Stimulated activated CD4-positive, alpha-beta T cell treated with anti-CD3 and anti-CD28 coated beads, Interleukin-12 subunit alpha, Interleukin-12 subunit beta, amount 100 ng/mL, for 24 hours (primary cell): ENCODE measurements at places on chromosomes 1 and 21.

DNA sequence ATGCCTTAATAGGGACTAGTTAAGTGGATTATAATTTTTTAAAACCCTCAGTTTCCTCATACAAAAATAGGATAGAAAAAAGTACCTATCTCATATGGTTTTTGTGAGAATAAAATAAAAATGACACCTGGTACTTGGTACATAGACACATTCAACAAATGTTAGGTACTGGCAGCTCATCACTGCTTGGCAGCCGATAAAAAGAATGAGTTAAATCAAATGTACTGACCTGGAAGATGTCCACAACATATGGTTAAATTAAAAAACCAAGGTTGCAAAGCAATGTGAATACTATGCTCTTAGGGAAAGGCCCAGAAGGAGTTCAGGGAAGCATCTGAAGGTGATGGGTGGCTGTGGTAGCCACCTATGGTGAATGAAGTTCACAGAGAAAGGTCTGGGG lies 64.9 kb upstream of the SMYD2 start:
- no peak for DNase-seq

DNA sequence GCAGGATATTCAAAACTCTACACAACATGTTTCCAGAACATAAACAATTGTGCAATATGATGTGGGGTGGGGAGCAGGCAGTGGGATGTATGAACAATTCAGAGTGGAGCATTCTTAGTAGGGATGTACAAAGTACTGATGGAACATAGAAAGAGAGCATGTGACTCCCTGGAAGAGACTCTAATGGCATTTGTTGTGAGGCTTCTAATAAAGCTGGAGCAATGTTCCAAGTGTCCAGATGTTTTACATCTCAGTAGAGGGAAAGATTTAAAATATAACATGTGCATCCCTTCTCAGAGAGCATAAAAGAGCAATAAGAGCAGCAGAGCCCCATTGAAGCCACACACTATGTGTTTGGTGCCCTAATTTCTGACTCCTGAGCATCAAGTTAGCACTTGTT lies 116.5 kb downstream of the BRINP2 start:
- no peak for DNase-seq

DNA sequence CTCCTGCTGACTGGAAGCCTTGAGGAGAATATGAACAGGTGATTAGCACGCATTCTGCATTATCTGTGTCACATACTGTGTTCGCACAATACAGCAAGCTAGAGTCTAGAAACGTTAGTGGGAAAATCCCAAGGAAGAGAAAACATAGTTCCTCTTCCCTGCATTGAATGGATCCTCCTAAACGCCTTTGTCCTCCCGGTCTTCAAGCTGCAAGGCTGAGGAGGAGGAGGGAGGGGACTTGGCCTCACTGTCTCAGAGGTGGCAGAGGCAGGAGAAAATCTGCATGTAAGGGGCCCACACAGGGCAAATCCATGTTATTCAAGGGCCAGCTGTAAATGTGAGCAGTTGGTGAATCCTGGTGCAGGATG lies 34.4 kb downstream of the WNT9A start:
- no peak for DNase-seq

GRCh38 chr1:35112668-35113067 lies 33.5 kb downstream of the ZMYM1 start:
- no peak for DNase-seq

DNA sequence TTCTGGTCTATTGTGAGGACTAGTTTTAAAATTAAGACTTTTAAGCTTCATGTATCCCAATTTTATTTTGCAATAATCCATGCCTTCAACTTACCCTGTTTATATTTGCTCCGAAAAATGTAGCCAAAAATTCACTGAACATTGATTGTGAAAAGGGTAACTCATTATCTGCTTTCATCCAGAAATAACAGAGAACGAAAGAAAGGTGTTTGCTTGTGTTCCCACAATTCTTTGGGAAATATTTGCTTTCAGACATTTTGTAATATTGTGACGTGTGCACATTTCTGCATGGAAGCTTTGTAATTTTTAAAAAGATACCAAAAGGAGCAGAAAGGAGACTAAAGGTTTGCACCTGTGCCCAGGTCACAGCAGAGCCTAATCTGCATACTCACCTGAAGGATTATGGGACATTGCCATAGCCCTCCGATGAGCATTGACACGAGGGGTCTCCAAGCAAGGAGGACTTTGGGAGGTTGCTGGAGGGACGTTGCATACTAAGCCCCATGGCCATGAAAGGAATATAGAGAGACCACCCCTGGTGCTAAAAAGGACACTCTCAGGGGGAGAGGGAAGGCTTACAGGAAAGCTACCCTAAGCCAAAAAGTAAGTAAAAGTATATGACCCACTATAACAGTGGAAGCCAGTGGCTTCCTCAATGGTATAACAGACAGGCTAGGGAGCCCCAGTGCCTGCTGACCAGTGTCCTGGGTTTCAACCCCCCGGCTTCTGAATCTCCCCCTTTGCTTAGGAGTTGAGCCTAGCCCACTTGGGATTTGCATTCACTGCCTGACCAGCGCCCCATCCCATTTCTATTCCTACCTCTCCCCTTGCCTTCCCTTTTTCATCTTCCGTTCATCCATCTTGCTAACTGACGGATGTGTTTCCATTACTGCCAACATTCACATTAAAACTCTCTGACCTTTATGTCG lies 148.6 kb upstream of the ZC3H12A start:
- DNase-seq: no peak

DNA sequence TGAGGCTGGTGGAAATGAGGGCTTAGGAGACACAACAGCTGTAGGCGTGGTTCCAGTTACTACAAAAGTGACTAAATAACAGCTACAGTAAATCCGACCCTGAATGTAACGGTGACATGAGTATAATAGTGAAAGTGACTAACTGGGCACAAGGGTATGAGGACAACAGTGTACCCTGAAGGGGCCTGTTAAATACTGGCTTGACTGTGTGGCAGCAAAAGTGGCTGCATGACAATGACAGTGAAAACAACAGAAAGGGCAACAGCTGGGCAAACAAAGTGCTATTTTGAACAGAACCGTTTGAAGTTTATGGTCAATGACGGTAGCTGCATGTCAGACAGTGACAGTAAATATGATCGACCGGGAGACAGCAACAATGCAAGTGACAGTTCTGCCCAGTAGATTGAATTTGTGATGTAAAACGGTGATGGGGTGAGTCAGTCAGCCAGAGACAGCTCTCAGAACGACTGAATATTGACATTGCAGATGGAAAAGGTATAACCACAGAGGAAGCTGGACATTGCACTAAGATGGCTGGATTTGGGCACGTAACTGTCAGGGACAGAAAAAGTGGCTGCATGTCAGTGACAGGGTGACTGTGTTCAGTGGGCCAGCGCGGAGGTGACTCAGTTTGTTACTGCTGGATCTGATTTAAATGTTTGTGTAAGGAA lies 1.2 kb upstream of the ZBTB40 start:
- no peak for DNase-seq

DNA sequence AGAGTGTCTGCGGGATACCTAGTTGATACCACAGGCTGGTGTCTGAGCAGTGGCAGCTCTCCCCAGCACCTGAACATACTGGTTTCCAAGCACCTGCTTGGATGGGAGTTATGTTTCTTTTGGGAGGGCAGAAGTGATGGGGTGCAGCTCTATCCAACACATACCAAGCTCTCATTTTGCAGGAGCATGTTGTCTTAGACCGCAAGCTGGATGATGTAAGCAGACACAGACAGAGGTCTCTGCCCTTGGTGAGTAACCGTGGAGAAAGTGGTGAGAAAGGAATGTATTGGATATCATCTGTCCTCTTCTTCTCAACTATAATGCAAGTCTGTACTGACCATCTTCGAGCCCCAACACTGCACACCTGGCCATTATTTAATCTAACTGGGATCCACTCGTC lies 37.4 kb downstream of the ZNF496 start:
- DNase-seq: no peak

DNA sequence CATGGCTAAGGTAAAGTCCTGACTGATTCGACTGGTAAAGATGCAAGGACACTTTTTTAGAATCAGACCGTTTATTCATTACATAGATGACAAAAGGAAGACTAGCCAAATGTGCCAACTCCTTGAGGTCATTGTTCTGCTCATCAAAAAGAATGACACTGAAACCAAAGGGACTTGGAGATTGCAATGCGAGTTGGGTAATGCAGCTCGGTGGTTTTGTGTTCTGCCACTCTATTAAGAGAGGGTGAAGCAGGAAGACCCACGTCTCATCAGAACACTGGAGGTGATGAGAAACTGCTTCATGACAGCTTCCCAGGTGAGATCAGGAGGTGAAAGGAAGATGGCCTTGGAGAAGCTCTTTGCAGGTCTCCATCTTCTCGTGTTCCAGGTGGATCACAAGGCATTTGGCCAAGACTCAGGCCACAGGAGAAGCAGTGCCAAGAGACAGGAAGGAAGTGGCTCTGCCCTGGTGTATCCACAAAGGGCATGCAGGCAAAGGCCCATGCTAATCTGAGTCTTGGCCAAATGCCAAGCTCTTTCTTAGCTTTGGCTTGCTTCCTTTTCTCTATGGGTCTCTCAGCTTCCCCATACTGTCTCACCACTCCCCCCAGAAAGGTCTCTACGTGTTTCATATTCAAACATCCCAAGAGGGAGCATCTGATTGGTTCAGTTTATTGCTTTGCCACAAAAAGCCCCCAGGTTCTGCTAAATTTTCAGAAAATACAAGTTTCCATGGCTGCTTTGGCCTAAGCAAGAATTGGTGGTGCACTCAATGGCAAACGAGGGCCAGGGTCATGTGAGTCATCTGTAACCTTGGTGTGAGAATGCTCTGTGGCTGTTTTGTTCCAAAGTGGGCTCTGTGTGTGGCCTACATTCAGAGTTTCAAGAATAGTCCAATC lies 5.7 kb upstream of the CCT8 start:
- DNase-seq: no peak

DNA sequence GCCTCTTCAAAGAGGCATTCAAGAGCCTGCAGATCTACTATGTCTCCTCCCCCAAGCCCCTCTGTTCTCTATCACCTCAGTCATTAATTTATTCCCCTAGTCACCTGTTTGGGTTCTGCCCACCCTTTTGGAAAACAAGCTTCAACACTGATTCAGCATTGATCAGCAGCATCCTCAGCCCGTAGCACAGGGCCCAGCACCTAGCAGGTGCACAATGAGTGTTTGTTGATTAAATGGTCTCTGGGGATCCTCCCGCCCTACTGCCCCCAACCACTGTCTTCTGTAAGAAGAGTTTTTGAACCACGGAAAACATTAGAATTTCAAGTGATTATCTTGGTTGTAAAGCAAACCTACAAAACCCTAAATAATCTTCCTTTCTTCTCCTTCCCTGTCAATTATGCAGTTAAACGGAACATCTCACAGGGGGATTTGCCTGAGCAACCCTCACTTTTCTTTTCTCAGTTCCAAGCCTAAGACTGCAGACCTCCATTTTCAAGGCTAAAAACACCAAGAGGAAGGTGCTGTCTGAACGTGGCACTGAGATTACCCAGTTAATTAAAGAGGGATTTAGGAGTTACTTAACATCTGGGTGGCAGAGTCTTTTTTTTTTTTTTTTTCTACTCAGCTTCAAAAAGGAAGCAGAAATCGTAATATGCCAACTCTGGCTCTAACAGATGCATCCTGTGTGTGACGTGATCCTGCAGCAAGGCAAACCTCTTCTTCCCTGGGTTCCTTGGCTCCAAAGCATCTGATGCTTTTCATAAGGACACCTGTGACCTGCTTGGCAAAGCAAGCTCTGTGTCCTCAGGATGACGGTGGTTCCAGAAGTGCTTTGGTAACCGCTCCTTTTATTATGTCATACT lies 163.0 kb downstream of the KAZN start:
- DNase-seq: no peak

GRCh38 chr1:243364866-243365265 lies 109.0 kb downstream of the SDCCAG8 start:
- DNase-seq: no peak
